ENCODE measurements at places on chromosomes 11 and 22.

DNA sequence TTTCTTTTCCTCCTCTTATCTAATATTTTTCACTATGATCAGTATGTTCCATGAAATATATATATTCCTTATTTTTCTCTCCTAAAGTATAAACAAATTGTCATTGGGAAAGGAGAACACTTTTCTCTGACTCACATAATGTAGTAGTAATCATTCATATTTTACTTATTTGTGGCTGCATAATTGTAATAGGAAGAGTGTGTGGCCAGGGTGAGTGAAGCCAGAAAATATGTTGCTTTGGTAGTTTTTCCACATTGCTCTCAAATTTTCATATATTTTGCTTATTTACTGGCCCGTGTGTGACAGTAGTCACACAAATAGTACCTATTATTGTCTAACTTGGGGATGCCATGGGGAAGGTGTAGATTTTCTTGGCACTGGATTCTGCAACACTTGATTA, 172.1 kb downstream of the DYNC2H1 start:
- DNase-seq: no peak

- DNase-seq: no peak
Measured at GRCh38 chr11:117444256-117444655, 116.6 kb downstream of the CEP164 start.

DNA sequence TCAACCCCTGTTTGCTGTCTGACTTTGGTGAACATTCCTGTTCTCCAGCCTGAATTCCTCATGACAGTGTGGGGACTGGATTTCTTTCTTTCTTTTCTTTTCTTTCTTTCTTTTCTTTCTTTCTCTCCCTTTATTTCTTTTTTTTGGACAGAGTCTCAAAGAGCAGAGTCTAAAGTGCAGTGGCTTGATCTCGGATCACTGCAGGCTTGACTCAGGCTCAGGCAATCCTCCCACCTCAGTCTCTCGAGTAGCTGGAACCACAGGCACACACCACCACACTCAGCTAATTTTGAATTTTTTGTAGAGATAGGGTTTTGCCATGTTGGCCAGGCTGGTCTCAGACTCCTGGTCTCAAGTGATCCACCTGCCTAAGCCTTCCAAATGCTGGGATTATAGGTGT, 63.1 kb downstream of the RPUSD4 start:
- DNase-seq: no peak

- DNase-seq: no peak
Measured at GRCh38 chr11:61735391-61735790, 17.0 kb upstream of the MYRF start.

DNA sequence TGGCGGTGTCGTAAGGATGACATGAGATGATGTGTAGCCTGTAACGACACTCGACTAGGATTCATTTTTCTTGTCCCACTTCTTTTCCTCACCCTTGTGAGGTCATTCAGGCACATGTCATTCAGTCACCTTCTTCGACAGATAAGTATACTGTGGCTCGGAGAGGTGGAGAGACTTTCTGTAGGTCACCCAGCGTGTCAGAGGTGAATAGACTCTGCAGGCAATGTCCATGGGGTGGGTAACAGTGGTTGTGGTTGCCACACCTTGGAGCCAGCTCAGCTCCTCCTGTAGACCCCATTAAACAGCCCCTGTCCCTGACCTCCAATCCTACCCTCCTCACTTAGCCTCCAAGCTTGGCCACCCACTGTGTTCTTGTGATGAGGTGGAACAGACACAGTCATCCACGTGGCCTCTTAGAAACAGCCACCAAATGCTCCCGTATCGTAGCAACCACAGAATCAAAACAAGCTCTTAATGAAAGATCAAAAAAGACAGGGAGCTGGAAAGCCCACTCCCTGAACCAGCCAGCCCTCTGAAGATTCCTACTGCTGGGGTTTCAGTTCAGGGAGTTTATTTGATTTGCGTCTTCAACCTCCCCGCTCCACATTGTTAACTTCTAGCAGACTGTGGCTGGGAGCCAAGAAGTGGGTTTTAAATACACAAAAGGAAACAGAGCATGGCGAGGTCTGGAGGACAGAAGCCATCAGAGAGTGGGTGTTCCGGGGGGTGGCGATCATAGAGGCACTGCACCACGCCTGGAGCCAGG, 89.0 kb upstream of the GRK3 start:
- no peak for DNase-seq

- DNase-seq: no peak
Measured at GRCh38 chr11:6900327-6900999, 8.2 kb upstream of the OR2D2 start.

- DNase-seq: no peak
Measured at GRCh38 chr11:61147791-61148620, 13.2 kb downstream of the VPS37C start.

DNA sequence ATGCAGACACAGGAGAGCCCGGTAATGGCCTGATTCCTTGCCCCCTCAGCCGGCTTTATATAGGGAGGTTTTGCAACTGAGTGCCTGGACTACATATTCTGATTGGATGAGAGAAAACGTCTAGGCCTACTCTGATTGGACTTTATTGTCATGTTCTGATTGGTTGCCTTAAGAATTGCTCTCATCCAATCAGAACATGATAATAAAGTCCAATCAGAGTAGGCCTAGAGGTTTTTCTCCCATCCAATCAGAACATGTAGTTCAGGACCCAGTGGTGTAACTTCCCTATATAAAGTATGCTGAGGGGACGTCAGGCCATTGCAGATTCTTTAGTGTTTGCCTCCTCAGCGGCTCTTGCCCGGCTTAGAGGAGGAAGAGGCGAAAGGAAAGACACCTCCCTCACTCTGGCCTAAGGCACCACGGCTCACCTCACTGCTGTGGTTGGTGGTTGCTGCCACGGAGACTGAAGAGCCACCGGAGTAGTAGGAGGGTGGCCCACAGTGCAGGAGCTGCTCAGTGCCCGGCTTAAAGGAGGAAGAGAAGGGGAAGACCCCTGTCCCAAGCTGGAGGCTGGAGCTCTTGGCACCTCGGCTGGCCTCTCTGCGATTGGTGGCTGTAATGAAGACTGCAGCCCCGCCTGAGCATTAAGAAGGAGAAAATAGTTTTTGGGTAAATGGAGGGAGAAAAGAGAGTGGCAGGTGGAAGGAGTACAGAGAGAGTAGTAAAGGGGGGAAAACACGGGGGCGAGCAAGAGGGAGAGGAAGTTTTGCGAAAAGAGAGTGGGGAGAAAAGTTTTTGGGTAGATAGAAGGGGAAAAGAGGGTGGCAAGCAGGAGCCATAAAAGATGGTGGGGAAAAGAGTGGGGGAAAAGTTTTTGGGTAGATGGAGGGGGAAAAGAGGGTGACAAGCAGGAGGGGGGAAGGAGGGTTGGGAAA, 116.7 kb upstream of the SERPIND1 start:
- no peak for DNase-seq

- DNase-seq: no peak
Measured at GRCh38 chr11:207863-208180, 314 bp downstream of the RIC8A start.

DNA sequence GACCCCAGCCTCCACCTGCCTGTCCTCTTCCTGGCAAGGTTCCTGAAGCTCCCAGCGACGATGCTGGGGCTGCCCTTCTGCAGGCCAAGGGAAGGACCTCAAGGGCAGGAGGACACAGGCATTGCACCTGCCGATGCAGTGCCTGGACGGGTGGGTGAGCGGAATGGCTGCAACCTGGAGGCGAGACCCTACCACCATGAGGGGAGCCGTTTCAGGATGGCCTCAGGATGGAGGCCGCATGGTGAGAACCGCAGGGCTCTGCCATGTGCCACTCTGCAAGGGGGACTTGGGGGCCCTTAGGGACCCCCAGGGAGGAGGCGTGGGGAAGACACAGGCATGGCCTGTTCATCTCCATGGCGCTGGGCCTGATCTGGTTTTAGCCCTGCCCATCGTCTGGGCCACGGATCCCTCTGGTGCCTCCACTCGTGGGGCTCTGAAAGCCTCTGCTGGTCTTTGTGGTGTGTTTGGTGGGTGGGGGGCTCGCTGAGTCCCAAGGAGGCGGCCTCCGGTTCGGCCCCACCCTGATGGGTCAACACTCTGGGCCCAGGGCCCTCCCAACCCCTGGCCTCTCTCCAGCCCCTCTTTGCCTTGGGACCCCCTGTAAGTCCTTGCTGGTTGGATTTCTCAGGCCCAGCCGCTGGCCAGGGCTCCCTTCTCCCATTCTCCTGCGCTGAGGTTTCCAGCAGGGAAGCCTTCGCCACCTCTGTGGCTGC, 1.3 kb upstream of the LSP1 start:
- no peak for DNase-seq

GRCh38 chr11:1652442-1652770, 22.8 kb downstream of the KRTAP5-5 start:
- no peak for DNase-seq

- no peak for DNase-seq
Measured at GRCh38 chr22:19885841-19886592, 31.3 kb upstream of the GNB1L start.

- no peak for DNase-seq
Measured at GRCh38 chr22:38083931-38084631, at the start of gene SLC16A8. Gene SLC16A8 (minus strand): TSS chr22:38084184. CDS start chr22:38082873, 1,311 bp downstream.

DNA sequence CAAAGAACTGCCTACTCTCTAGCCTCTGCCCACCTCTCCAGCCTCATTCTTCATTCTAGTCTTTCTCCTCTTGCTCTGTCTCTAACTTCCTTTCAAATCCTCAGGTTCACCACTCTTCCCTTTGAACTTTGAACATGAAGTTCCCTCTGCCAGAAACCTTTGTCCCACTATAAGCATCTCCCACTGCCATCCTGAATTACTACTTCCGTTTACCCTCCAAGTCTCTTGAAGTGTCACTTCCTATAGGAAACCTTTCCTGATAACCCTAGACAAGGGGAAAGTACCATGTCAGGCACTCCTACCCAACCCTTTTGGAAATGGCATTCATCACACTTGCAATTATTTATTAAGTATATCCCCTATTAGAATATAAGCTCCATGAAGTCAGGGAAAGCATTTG, 3.1 kb downstream of the RAB30 start:
- DNase-seq: no peak

GRCh38 chr22:25680956-25681355, 61.0 kb upstream of the MYO18B start:
- DNase-seq: no peak

DNA sequence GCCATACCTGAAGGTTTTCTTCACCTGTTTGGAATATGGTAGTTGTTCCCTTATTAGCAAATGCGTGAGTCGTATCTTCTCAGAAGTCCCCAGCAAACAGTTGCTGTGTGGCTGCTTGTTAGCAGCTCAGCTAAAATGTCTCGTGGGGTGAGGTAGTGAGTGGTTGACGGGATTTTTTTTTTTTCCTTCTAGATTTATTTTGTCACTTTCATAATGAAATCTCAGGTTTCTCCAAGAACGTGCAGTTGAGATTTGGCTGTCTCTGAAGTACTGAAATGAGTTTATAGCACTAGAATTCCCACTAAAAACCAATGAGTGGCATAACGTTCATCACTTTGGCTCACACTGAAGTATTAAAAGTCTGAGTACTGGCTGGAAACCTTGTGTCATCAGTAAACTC, 16.8 kb downstream of the RCN1 start:
- DNase-seq: no peak

- no peak for DNase-seq
Measured at GRCh38 chr22:17914474-17914873, 109.9 kb downstream of the MICAL3 start.

- DNase-seq: no peak
Measured at GRCh38 chr22:22154040-22154439, 90.5 kb upstream of the VPREB1 start.

GRCh38 chr11:128835741-128836430, 31.2 kb downstream of the KCNJ1 start:
- no peak for DNase-seq

GRCh38 chr11:69891421-69892236, 72.4 kb upstream of the FGF3 start:
- DNase-seq: no peak

GRCh38 chr11:32015427-32015826, 75.4 kb upstream of the RCN1 start:
- DNase-seq: no peak

GRCh38 chr11:104522650-104523049, 358.7 kb upstream of the PDGFD start:
- no peak for DNase-seq

GRCh38 chr11:73940801-73941570, 9.8 kb upstream of the DNAJB13 start:
- DNase-seq: no peak

GRCh38 chr11:86245369-86246292, 1.1 kb downstream of the EED start:
- no peak for DNase-seq

GRCh38 chr22:20546541-20546950, 39.1 kb downstream of the MED15 start:
- no peak for DNase-seq

DNA sequence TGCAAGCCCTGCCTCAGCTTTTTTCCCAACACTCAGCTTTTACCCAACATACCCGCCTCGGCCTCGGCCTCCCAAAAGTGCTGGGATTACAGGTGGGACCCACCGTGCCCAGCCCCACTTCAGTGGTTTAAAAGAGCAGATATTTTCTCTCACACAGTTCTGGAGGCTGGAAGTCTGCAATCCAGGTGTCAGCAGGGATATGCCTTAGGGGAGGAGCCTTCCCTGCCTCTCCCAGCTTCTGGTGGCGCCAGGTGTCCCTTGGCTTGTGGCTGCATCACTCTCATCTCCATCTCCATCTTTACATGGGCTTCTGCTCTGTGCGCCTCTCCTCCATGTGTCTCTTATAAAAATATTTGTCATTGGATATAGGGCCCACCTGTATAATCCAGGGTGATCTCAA, 50.0 kb downstream of the MCHR1 start:
- DNase-seq: no peak

GRCh38 chr11:65593518-65594414, 1.8 kb downstream of the KCNK7 start:
- no peak for DNase-seq

- no peak for DNase-seq
Measured at GRCh38 chr11:27013781-27014361, 20.0 kb downstream of the FIBIN start.

DNA sequence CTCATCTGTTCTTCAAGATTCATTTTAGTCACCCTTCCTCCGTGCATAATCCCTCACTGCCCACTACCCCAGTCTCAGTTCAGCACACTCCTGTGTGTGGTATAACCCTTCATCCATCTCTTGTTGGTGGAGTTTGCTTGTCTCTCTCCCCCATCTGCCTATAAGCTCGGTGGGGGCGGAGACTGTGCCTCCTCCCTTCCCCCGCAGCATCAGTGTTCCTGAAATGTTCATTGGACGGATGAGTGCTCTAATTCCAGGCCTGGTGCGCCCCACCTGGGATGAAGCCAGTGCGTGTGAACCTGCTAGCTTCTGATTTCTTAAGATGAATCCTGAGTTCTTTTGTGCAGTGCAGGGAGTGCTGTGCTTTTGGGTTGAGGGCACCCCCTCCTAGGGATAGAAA, 100.0 kb downstream of the GRIK4 start:
- no peak for DNase-seq

All from NCI-H2107 (cell line).